GOT3 (cell line): ENCODE measurements at places on chromosomes 6 and 20.
A peak's percentile ranks its signal among the peaks of the same experiment; 100 is the strongest.

- DNase-seq, result no peak
These were observed 354.3 kb downstream of the COL12A1 start for GRCh38 chr6:74851596-74851995.

DNA sequence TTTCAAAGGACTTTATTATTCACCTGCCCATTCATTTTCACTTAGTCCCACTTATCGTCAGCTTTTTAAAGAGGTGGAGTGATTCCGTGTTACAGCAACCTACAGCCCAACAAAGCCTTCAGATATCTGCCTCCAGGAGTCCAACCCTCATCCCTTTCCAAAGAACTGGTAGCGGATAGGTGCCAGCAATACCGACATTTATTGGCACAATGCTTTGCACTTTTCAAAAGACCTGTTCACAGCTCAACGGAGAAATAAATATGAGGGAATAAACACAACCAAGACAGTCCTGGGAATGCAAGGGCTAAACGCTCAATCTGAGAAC lies 819 bp upstream of the MTRF1L start:
- no peak for DNase-seq

DNA sequence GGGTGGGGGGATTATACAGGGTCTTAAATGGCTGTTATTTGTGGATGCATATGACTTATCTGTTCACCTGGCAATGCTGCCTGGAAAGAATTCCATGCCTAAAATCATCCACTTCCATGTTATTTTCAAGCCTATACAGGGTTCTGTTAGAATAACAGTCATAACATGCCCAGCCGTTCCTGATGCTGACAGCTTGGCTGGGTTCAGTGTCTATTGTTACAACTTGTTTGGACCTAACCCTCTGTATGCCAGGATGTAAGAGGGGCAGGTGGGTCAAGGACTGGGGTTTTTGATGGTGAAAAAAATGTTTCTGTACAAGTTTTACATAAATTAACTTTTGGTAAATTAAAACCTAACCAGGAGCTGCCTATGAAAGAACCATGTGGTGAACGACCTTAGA lies 79.8 kb downstream of the GINS1 start:
- DNase-seq, result no peak

DNA sequence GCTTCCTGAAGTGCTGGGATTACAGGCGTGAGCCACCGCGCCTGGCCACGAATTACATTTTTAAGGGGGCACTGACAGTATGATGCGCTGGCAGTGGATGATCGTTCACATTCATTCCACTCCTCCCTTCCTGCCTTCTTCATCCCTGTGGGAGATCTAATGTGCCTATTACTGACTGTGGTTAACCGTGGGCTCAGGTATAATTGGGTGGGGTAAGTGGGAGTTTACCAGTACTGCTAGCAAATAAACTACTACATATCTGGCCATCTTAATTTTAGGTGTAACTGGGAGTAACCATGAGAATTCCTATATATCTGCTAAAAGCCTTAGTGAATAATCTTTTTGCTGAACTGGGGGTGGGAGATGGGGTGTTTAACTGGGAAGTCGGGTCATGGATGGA lies 6.5 kb upstream of the BLOC1S5 start:
- no peak for DNase-seq

- DNase-seq, result no peak
These were observed 7.1 kb upstream of the BPIFB4 start for GRCh38 chr20:33072362-33072761.

- no peak for DNase-seq
These were observed 332.5 kb downstream of the CD83 start for GRCh38 chr6:14450133-14450504.

DNA sequence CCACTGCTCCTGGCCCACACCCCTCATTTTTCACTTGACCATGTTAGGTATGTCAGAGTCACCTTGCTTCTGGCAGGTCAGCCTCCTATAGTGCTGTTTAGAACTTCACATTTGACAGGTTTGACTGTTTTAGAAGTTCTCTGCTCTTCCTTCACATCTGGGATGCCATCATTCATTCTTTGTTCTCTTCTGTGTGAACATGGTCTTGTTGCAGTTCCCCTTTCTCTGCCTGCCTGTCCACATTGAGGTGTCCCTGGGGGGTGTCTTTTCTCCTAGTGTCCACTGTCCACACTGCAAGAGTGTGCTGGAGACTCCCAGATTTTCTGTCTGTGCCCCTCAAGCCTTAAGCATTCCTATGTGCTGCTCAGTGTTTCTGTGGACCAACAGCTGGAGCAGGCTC lies 89.5 kb downstream of the JARID2 start:
- no peak for DNase-seq

- no peak for DNase-seq
These were observed 861.2 kb upstream of the EYS start for GRCh38 chr6:66568271-66568670.

GRCh38 chr6:7728855-7729590 lies 3.1 kb downstream of the BMP6 start:
- no peak for DNase-seq

DNA sequence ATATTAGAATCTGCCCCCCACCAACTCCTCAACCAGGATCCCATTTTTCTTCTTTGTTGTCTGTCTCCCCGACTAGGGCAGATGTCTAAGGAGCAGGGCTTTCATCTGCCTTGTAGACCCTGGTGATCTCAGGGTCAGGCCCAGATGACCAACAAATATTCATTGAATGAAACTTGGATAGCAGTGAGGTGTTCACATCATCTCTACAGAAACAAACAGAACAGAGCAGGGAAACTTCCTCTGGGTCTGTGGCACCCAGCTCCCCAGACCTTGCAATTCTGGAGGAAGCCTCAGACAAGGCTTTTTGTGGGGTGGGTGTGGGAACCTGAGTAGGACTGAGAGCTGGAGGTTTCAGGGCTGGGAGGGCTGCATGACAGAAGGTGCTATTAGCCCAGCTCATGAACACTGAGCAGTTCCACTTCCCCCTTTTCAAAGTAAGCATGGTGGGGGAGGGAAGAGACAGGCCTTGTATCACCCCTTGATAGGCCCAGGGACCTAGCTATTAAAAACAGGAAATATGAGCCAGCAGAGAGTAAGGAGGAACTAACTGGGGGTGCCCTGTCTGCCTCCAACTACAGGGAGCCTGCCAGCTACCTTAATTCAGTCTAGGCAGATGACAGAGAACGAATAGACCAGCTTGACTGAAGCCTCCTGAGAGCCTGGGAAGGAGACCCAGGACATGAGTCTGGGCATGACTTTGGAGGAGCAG lies 37.3 kb upstream of the TOP1 start:
- no peak for DNase-seq

DNA sequence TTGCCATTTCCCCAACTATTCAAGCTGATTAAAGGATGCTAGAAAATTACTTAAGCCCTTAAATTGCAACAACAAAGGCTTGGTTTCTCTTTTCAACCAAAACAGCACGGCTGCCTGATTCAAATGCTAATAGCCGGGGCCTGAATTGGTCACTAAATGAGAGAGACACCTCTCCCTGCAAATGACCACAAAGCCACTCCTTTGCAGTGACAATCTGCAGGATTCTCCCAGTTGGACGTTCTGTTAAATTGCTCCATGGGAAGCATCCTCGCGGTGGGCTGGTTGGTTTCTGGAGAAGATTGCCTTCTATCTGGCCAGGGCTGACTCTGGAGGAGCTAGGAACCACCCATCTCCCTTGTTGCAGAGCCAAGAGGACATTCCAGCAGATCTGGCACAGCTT lies 29.7 kb upstream of the TBXT start:
- no peak for DNase-seq

- DNase-seq, result no peak
These were observed 55.9 kb downstream of the ANKEF1 start for GRCh38 chr20:10090588-10091166.

- no peak for DNase-seq
These were observed 74.7 kb downstream of the MRPL14 start for GRCh38 chr6:44052419-44053023.

GRCh38 chr20:31968291-31969126 lies 558 bp downstream of the XKR7 start:
- peak; percentile 62 for DNase-seq

DNA sequence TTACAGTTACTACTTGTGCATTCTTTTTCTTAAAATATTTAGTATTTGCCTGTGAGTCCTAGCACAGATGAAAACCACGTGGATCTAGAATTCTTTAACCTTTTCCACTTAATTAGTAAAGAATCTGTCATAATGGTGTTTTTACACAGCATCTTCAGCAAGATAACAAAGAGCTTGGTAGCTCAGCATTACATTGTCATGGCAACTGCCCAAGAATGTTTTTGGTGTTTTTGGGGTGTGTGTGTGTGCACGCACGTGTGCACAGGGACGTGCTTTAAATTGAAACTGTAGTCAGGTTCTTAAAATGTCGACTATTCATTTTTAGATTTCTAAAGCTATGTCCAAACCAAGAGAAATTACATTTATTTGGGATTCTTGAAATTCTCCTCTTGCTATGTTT lies 108.0 kb downstream of the FIG4 start:
- no peak for DNase-seq

DNA sequence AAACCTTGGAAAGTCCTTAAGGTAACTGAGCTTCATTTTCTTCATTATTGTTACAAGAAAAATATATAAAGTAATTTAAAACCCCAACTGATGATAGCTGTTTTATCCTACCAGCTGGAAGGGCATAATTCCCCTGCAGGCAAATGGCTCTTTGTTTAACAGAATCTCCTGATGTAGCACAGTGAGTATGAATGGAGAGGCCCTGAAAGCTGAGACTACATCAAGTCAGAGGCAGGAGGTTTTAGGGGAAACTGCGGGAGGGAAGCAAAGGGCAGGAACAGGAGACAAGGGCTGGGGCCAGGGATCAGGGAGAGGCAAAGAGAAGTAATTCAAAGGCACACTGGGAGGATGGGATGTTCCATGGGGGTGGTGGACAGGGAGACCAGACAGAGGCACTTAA lies 119.0 kb upstream of the LRFN2 start:
- DNase-seq, result no peak

- DNase-seq, result no peak
These were observed 24.0 kb downstream of the GHRH start for GRCh38 chr20:37237656-37238055.

DNA sequence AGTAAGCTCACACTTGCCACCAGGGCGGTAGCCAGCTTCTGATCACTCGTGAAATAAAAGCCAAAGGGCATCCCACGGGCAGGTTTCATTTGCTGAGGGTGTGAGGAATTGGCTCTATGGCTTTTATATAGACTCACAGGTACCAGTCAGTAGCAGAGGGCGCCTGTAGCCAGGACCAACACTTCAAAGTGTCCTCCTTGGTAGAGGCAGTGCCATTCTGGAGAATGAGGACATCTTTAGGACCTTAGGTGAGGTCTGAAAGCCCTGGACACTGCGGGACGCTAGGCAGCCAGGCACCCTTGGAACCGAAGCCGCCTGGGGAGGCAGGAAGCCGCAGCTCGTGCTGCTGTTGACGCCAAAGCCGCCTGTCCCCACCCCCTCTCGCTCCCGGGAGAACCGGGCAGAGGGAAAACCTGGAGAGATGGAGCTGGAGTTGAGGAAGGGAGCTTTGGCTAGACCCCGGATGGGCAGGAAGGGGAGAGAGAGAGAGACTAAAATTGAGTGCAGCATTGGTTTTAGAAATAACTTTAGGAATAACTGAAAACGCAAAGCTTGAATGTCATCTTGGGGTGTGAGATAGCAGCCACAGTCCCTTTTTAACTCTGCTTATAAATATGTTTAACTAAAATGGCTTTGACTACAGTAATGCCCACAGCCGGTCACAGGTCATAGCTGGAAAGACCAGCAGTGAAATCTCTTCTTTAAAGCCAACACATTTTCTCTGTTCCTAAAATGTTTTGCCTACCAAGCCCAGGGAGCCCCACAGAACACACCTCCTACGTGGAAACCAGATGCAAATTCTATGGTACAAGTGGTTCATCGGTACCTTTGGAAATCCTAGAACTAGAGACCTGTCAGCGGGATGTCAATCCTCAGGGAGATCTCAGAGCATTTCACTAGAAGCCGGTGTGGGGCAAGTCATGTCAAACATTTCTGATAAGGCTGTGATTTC lies 128.5 kb upstream of the CDYL start:
- no peak for DNase-seq

DNA sequence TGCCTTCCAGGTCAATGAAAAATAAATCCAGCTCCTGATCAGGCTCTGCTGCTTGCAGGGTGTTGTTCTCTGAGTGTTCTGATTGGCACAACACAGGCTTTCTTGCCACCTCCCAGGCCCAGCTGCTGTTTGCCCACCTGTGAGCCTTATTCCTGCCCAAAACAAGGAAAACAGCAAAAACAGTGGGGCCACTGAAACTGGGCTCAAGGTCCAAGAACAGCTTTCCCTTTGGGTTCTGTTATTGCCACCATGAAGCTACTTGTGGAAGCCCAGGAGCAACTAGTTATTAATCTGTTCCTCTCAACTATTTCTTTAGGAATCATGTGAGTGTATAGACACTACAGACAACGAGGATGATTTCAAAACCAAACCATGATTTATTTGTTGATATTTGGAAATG lies 159.1 kb downstream of the PLCB1 start:
- no peak for DNase-seq

- DNase-seq, result no peak
These were observed 36.6 kb upstream of the SLC22A16 start for GRCh38 chr6:110512991-110513390.

GRCh38 chr6:80579391-80580023 lies 473.0 kb downstream of the BCKDHB start:
- DNase-seq, result no peak

- DNase-seq, result peak; percentile 1
These were observed 277.0 kb downstream of the CDKAL1 start for GRCh38 chr6:20811109-20811761.

- no peak for DNase-seq
These were observed 43.4 kb downstream of the QKI start for GRCh38 chr6:163457637-163458561.

DNA sequence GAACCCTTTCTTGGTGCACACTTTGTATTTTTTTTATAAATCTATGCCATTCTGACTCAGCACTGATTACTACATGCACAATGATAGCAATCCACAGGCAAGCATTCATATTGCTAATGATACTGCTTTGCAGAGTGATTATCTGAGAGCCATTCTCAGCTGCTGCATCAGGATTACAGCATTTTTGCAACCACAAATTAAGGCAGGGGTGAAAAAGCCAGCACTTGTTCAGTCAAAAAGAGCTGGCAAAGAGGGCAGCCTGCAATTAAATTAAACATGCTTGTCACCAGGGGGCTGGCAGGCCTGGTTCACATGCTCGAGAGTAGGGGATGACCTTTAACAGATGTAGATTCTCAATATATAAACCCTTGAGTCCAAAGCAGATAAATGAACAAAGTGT lies 40.7 kb upstream of the SLC17A4 start:
- no peak for DNase-seq
